NCI-H1436 (cell line): ENCODE measurements at places on chromosomes 3 and 15.

DNA sequence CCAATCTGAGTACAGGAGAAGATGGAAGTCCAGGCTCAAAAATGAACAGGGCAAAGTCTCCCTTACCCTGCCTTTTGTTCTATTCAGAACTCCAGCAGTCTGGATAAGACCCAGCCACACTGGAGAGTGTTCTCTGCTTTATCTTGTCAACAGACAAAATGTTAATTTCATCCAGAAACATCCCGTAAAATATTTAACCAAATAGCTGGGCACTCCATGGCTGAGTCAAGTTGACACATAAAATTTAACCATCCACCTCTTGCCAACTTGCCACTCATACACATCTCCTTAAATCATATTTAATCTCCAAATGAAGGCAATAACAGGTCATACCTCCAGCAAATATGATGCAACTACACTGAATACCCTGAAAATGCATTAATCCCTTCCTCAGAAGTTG, 33.6 kb downstream of the MKRN3 start:
- DNase-seq = no peak

- DNase-seq = no peak
These were observed 574.6 kb downstream of the VGLL3 start for GRCh38 chr3:86416334-86416733.

- peak; percentile 88 for DNase-seq
These were observed 70.4 kb downstream of the KLF13 start for GRCh38 chr15:31396881-31397560.

GRCh38 chr3:79148786-79149185, 619.0 kb downstream of the ROBO1 start:
- no peak for DNase-seq

DNA sequence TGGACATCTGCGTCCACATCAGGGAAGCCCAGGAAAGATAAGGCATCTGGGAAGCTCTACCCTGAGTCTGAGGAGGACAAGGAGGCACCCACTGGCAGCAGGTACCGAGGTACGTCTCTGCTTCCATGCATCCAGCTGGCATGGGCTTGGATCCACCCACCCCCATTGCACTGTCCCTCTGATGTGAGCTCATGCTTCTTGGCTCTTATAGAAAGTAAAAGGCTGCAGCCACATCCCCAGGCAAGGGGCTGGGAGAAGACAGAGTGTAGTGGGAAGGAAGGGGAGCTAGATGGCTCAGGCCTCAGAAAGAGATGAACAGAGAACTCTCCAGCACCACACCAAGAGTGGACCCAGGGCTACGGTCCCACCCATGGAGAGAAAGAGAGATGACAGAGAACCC, 18.2 kb downstream of the PTH1R start:
- no peak for DNase-seq

DNA sequence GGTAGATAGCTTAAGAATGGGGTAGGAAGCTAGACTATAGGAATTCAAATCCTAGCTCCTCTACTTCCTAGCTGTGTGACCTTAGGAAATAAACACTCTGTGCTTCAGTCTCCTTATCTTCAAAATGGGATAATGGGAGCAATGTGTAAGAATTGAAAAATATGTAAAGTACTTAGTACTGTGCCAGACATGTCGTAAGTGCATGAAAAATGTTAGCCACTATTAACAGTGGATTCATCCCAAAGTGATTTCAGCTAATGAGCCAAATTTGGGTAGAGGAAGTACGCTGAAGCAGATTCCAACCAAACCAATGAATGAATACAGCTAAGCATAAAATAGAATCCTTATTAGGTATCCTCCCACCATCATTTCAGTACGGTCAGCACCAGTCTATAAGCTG, 192.1 kb downstream of the RORA start:
- no peak for DNase-seq

- no peak for DNase-seq
These were observed 920.9 kb downstream of the TUSC7 start for GRCh38 chr3:117630469-117630868.

DNA sequence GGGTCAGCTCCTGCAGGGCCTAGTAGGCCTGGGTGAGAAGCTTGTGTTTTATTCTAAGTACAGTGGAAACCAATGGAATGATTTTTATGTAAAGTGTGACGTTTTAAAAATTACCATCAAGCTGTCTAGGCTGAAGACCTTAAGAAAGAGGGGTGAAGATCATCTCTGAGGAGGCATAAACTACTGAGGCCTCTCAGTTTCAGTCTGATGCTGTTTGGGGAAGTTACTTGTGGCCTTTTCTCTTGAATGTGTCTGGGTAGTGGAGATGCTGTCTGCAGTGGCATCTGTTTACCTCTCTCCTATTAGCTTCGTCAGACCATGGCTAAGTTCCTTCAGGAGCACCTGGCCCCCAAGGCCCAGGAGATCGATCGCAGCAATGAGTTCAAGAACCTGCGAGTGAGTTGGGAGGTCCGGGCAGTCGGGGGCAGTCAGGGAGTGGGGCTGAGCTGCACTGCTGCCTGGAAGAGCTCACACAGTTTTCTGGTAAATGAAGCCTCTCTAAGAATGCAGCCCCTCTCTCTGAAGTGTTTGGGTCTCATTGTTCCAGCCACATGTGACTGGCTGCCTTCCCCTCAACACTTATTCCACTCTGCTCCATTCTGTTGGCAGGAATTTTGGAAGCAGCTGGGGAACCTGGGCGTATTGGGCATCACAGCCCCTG, 1.9 kb downstream of the IVD start:
- DNase-seq = no peak

DNA sequence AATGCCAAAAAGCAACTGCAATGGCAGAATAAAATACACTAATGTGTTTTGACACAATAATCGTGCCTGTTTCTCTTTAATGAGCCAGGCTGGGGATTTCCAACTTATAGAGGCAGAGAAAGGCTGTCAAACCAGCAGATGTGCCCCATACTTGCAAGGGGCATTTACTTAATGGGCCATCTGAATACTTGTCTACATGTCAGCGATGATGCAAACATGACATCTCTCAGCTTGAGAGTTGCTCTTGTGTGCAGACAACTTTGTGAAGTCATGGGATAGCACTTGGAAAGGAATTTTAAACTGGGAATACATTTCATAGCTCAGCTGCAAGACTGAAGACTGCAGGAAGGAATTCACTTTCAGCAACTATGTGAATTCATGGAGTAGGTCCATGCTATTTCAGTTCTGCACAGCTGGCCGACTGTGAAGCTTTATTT, 127.4 kb upstream of the ADAMTS9 start:
- no peak for DNase-seq

GRCh38 chr3:198046120-198046857, 86.3 kb downstream of the LMLN start:
- DNase-seq = no peak

DNA sequence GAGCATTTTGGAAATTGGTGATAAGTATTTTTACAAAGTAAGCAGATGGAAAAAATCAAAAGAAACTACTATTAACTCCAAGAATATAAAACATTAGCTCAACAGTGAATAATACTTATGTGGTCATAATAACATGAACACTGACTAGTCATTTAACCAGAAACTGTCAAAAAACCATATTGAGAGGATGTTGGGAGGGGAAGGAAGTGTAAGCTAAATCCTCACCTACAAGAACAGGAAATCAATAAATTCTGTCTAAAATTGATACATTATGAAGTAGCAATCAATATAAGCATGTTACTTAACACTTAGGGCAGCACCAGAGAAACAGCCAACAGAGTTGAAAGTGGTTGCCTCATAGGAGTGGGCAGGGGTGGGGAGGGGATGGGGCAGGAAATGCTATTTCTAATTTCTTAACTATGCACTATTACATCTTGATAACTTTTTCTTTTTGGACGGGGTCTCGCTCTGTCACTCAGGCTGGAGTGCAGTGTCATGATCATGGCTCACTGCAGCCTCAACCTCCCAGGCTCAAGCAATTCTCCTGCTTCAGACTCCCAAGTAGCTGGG, 41.7 kb downstream of the CCR3 start:
- no peak for DNase-seq

DNA sequence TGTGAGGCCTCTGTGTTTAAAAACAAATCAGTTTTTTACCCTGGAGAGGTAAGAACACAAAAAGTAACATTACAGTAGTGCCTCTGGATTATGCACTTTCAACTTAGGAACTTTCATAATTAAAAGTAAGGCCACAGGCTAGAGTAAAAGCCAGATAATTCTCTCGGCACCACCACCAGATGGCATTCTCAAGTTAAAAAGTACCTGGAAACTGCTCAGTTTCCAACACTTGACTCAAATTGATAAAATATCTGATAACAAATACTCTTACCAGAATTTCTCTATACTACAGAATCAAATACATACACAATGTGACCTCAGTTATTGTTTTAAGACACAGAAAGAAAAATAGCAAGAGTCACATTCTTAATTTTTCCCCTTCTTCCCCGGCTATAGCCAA, 19.9 kb downstream of the SPICE1 start:
- DNase-seq = no peak

- DNase-seq = no peak
These were observed 109.4 kb upstream of the TSPAN3 start for GRCh38 chr15:77180270-77180669.

DNA sequence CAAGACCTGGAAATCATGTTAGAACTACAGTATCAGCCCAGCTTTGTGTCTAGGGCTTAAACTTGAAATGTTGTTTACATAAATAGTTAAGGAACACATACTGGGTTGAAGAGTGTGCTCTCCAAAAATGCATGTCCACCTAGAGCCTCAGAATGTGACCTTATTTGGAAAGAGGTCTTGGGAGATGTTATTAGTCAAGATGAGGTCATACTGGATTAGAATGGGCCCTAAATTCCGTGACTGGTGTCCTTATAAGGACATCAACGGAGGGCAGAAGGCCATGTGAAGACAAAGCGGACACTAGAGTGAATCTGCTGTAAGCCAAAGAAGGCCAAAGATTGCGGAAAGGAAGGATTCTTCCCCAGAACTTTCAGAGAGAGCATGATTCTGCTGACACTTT, 759.2 kb upstream of the CFAP20DC start:
- DNase-seq = no peak

DNA sequence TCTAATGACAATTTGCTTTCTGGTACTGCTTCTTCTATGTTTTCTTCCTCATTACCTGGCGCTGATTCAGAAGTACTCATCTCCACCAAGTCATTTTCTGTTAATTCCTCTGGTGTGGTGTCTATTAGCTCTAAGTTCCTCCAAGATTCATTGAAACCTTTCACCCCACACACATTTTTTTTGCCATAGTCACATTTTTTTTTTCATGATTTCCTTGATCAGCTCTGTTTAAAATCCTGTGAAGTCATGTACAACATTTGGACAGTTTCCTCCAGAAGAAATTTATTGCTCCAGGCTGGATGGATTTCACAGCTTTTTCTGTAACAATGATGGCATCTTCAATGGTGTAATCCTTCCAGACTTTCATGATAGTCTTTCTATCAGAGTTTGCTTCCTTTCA, 243.2 kb upstream of the VEPH1 start:
- DNase-seq = no peak

GRCh38 chr3:169999433-169999832, 32.8 kb downstream of the SEC62 start:
- no peak for DNase-seq

- DNase-seq = no peak
These were observed 5.4 kb downstream of the CORO2B start for GRCh38 chr15:68583936-68584755.

DNA sequence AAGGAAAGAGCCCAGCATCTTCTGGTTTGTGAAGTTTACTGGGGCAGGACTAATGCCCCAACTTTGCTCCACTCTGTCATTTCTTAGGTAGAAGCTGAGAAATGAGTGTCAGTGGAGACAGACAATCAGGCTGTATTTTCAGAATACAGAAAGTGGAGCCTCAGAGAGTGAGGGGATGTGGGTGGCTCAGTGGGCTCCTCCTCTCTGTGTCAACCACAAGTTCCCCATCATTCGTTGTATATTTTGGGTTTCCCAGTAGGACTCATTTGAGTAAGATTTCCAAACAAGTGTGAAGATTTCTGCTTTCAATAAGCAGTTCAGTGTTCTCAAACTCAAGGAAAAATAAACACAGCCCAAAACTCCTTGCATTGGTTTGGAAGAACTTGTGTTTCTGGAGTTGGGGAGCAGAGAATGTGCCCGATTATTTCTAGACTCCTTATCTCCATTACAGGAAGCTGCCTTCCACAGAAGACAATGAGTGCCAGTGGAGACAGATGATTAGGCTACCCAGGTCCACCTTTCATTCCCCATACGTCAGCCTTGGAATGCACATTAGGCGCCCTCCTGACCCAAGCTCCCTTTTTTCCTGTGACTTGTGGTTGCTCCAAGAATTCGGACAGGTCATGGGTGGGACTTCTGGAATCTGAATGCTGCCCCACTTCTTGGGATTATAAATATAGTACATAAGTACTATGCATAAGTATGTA, 792.1 kb upstream of the LMCD1 start:
- DNase-seq = no peak

DNA sequence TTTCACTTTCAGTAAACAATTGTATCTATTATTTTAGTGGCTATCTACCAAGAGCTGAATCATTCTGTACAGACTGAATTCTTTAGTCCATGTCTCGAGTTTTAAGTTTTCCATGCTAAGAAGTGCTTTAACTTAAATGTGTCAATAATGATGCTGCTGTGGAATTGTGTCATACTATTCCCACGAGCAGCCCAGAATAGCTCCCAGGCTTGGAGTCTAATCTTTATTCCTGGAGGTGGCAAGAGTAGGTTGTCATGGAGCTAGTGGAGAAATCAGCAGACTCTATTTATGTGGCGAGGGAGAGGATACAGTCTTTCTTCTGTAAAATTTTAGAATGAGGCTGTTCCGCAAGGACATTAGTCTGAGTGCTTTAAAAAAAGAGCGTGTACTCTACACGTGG, 207.2 kb downstream of the ROBO2 start:
- no peak for DNase-seq

GRCh38 chr3:42600958-42601675, 631 bp downstream of the NKTR start:
- DNase-seq = peak; percentile 12

GRCh38 chr3:160852856-160853255, 96.8 kb downstream of the PPM1L start:
- no peak for DNase-seq

- no peak for DNase-seq
These were observed 86.6 kb upstream of the SLC6A11 start for GRCh38 chr3:10729439-10729838.

- no peak for DNase-seq
These were observed 111.4 kb downstream of the MEIS2 start for GRCh38 chr15:36988947-36989346.

DNA sequence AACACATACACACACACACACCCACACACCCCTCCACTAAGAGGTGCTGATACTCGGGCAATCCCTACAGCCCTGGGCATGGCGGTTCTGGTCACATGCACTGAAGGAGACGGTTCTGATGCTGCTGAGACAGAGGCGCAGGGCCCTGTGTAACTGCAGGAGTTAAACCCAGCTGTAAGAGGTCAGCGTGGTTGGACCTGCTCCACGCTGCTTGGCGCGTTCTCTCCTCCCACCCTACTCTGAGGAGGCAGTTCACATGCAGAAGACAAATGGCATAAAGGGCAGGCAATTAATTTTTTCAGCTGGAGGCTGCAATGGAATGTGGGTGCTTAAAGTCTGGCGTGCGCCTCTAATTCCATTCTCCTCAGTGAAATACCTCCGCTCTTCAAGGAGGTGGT, 35.2 kb downstream of the GRK7 start:
- DNase-seq = no peak

GRCh38 chr15:94026458-94027304, 204.7 kb upstream of the MCTP2 start:
- no peak for DNase-seq
